ENCODE measurements at places on chromosomes 7 and 10. TPM values are rescaled to one million over a fixed set of nuclear protein-coding genes. Genes with fewer than 3 reads are reported as not detected.

PPP1R17 gene
- not detected for total RNA-seq

SMO gene
- 24.0 TPM for total RNA-seq

HOXA4 gene
- 1.4 TPM for total RNA-seq

DNAJC2 gene
- total RNA-seq, result 15.0 TPM

GDF2 gene
- total RNA-seq, result not detected

FANK1 gene
- 1.4 TPM for total RNA-seq

ZEB1 gene
- 0.34 TPM for total RNA-seq

SPDYE8 gene
- total RNA-seq, result not detected

FFAR4 gene
- total RNA-seq, result not detected

VIM gene
- 6,062 TPM for total RNA-seq

CREB5 gene
- total RNA-seq, result 9.5 TPM

CASTOR2 gene
- 4.0 TPM for total RNA-seq

RBM17 gene
- total RNA-seq, result 37.0 TPM

ACTL6B gene
- total RNA-seq, result not detected

RPEL1 gene
- total RNA-seq, result 0.15 TPM

WDR86 gene
- total RNA-seq, result 0.69 TPM

LBX1 gene
- not detected for total RNA-seq

EPHB6 gene
- total RNA-seq, result under 0.01 TPM

SPDYE5 gene
- total RNA-seq, result 0.15 TPM

KCNK18 gene
- not detected for total RNA-seq

BMI1 gene
- total RNA-seq, result 38.5 TPM

DGKB gene
- total RNA-seq, result not detected

ADAMTS14 gene
- 1.5 TPM for total RNA-seq

PRF1 gene
- total RNA-seq, result not detected

CTBP2 gene
- total RNA-seq, result 110 TPM

CALHM2 gene
- 12.0 TPM for total RNA-seq

ADIRF gene
- not detected for total RNA-seq

TFPI2 gene
- 13.1 TPM for total RNA-seq

GNGT1 gene
- not detected for total RNA-seq

PGAM2 gene
- total RNA-seq, result not detected

TSPAN33 gene
- total RNA-seq, result 9.3 TPM

CRHR2 gene
- not detected for total RNA-seq

SLC26A5 gene
- total RNA-seq, result under 0.01 TPM

CNNM1 gene
- total RNA-seq, result 2.9 TPM

OR6B1 gene
- not detected for total RNA-seq

IGF2BP3 gene
- total RNA-seq, result 86.3 TPM

SLC26A3 gene
- total RNA-seq, result not detected

NEUROD6 gene
- total RNA-seq, result not detected

PANK1 gene
- total RNA-seq, result 6.3 TPM

TCAF2 gene
- total RNA-seq, result 0.15 TPM

GRID2IP gene
- total RNA-seq, result not detected

LMBR1 gene
- total RNA-seq, result 44.0 TPM

TMEM196 gene
- not detected for total RNA-seq

CALHM1 gene
- not detected for total RNA-seq

GHRHR gene
- total RNA-seq, result not detected

ENKUR gene
- total RNA-seq, result under 0.01 TPM

ZCCHC24 gene
- 33.8 TPM for total RNA-seq

PCDH15 gene
- not detected for total RNA-seq

MRC1 gene
- total RNA-seq, result 0.34 TPM

MMP21 gene
- not detected for total RNA-seq

ACBD5 gene
- 38.3 TPM for total RNA-seq

DEPP1 gene
- total RNA-seq, result not detected

DUSP5 gene
- 8.7 TPM for total RNA-seq

ZNF467 gene
- total RNA-seq, result not detected

SPOCK2 gene
- 0.33 TPM for total RNA-seq

HTR5A gene
- total RNA-seq, result not detected

SRRM3 gene
- 3.6 TPM for total RNA-seq
